ENCODE measurements at places on chromosomes 5 and 9.
A peak's percentile ranks its signal among the peaks of the same experiment; 100 is the strongest.

GRCh38 chr9:11469745-11470144 is 856.9 kb upstream of the PTPRD start:
- no peak for DNase-seq

DNA sequence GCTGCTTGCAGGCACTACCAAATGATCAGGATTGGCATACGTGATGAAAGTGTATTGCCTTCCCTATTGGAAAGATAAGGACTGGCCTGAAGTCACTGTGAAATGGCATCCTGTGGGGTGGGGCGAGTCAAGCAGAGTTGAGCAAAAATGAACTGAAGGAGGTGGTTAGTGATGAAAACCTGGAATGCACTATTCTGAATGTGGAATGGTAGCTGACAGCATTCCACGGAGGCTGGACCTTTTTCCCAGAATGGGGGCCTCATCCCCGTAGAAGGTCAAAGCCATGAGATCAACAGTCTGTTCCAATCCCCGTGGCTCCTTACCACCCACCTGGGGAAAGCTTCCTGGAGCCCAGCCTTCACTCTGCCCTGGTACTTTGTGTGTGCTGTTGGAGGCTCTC is 37.7 kb downstream of the ASS1 start:
- no peak for DNase-seq

DNA sequence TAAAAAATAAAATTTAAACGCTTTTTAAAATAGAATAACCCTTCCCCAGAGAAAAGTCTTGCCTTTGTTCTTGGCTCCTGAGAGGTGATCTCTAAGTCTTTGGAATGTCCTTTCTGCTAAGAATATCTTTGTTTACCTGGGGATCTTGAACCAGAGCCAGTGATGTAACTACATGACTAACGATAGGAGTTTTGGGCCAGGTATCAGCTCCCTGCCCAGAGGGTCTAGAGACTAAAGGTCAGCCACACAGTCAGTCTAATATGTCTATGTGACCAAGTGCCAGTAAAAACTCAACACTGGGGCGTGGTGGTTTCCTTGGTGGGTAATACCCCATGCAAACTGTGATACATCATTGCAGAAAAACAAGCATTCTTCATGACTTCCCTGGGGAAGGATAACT is 1351.9 kb upstream of the C9orf72 start:
- DNase-seq = no peak

GRCh38 chr5:133610489-133611356 is 1.6 kb downstream of the FSTL4 start:
- DNase-seq = peak; percentile 86

DNA sequence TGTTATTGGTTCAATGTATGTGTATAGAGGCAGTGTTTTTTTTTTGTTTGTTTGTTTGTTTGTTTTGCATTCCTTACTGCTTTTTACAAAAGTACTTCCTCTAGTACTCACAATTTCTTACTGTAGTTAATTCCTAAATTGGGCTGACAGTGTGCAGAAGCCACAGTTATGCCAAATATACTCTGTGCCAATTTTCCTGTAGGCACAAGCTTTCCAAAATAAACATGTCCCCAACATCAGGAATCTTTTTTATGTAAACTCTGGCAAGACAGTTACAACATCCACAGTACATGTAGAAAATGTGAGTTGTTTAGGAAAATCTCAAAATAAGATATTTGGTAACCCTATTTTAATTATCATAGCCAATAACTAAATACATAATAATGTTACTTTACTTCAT is 161.6 kb upstream of the TSLP start:
- no peak for DNase-seq

- no peak for DNase-seq
Observed at GRCh38 chr5:24068524-24068923, 561.1 kb downstream of the PRDM9 start.

DNA sequence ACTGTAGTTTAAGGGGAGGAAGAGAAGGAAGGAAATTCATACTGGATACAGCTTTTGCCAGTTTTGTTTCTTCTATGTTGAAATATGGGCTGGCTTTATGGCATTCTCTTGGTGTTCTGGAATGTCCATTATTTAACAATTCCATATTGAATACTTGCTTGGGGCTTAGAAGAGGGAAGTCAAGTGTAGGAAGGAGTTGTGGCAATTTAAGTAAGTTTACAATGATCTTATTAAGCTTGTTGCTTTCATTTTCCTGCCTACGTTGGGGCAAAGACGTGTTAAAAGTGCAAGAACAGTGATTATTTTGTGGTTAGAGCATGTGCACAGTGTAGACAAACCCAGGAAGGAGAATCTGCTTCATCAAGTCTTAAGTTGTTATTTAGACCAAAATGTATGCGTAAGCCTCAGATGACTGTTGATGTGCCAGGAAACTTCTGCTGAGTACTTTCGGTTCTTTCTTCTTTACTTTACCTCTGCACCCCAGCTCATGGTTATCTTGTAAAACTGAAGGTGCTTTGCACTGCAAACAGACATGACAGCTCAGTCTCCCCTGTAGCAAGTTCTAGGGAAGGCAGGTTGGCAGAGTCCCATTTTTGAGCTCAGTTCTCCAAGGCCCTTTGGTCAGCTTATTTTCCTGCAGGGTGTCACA is 75.8 kb downstream of the F2RL2 start:
- DNase-seq = peak; percentile 99

DNA sequence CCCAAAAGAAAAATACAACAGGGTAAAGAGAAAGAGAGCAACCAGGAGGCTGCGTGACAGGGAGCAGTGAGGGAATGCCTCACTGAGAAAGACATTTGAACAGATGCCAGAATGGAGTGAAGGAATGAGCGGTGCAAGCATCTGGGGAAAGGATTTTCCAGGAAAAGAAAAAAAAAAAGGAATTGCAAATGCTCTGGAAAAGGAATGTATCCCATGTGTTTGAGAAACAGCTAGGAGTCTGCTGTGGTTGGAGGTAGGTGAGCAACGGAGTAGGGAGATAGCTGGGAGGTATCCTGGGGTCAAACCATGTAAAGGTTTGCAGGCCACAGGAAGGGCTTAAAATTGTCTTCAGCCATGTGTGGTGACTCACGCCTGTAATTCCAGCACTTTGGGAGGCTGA is 23.6 kb upstream of the CEMIP2 start:
- DNase-seq = no peak

GRCh38 chr9:95120781-95121370 is 196.6 kb downstream of the FANCC start:
- DNase-seq = no peak

DNA sequence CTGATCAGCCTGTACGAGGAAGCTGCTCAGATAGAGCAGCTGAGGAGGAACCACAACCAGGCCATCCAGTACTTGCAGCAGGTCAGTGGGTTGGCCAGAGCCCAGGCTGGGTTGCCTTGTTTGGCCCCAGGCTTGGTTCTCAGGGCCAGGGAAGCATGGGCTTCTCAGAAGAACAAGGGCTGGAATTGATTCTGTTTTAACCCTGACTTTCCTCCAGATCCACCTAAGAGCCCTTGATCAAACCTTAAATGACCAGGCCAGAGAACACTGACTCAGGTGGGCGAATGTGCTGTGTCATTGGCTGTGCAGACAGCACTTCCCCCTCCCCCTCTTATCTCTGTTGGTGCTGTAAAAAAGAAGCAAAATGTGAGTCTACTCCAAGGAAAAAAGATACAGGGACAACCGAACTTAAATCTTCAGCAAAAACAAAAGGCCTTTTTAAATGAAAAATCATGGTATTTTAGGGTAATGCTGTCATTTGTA is 28.1 kb downstream of the TTC23L start:
- DNase-seq = no peak

GRCh38 chr5:12624776-12625560 is 720.7 kb upstream of the CTNND2 start:
- DNase-seq = no peak

GRCh38 chr9:1875921-1876448 is 139.2 kb upstream of the SMARCA2 start:
- DNase-seq = peak; percentile 50

GRCh38 chr9:109799141-109799540 is 19.1 kb downstream of the PALM2AKAP2 start:
- DNase-seq = no peak

DNA sequence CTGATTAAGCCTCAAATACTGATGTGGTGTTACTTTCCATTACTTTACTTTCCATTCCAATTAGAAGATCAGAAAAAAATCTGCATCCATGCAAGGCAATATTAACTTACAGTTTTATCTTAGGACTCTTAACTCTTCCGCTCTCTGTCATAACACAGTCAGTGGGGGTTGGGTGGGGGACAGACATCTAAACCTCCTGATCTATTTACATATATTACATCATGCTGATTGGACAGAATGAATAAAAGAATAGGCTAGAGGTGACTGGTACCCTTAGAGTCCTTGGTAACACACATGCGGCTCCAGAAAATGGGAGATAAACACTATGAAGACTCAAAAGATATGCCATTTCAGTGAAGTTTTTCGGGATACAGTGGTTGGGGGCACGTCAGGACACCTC is 27.6 kb downstream of the RAPGEF6 start:
- DNase-seq = no peak

DNA sequence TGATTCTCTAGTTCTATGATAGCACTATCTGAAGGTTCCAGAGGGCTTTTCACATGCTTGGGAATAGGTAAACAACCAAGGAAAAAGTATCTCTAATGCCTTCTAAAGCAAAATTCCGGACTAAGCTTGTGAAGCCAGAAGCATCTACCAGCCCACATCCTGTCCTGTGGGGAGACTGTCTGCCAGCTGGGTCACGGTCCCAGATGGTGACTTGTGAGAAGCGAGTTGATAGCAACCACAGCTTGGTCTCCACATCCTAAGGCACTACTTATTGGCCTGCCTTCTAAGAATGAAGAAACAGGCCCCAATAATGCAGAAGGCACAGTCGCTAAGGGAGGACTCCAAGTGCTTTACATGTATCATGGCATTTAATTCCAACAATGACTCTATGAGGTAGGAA is 184.1 kb upstream of the ADRA1B start:
- no peak for DNase-seq

DNA sequence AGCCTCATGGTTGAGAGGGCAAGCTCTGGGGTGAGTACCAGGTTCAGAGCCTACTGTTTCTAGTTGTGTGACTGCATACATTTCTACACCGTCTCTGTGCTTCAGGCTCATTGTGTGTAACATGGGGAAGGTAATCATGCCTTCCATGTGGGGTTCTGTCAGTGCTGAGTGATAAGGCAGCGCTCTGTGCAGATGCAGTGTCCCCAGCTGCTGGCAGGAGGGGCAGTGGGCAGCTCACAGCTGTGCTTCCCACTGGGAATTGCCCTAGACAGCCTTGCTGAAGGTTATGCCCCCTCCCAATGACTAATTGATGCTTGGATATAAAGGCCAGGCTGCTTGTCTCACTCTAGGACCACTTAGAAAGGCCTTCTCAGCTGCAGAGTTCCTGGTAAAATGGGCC is 121.8 kb upstream of the SAP30L start:
- no peak for DNase-seq

- DNase-seq = peak; percentile 25
Observed at GRCh38 chr5:131635684-131636572, 899 bp upstream of the RAPGEF6 start.

DNA sequence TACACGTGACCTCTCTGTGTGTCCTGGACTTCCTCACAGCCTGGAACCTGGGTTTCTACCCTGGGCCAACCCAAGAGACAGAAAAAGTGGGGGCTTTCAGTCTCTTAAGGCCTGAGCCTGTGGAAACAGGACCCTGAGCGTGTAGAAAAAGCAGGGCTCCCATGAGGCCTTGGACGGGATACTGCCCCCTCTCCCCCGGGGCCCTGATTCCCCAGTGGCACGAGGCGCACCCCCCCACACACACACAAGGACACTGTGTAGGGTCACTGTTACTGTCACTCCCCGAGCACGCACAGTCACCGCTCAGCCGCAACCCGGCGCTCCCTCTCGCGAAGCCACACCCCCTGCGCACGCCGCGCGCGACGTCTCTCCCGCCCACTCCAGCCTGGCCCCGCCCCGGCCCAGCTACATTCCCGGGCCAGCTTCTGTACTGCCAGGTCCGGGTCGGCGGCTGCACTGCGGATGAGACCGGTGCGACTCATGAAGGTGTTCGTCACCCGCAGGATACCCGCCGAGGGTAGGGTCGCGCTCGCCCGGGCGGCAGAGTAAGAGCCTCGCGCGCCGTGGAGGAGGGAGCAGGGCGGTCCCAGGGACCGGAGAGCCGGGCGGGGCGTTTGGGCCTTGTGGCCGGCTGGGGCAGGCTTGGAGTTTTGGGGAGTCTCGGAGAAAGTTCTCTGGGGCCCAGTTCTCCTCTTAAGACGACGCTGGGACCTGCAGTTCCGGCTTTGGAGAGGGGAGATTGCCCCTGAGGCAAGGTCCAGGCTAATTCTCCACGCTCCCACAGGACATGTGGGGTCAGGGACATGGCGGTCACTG is at the start of gene GRHPR:
Gene GRHPR, plus strand, starts transcription at position 408 of the 816 bp plus-strand sequence. Its CDS starts 55 bp downstream, at position 463.
- peak; percentile 95 for DNase-seq

GRCh38 chr9:104091116-104091515 is 3.0 kb upstream of the SMC2 start:
- peak; percentile 40 for DNase-seq

All from suppressor macrophage treated with lipopolysaccharide for 1 hour (primary cell).